ENCODE measurements at places on chromosomes 1 and 21.

DNA sequence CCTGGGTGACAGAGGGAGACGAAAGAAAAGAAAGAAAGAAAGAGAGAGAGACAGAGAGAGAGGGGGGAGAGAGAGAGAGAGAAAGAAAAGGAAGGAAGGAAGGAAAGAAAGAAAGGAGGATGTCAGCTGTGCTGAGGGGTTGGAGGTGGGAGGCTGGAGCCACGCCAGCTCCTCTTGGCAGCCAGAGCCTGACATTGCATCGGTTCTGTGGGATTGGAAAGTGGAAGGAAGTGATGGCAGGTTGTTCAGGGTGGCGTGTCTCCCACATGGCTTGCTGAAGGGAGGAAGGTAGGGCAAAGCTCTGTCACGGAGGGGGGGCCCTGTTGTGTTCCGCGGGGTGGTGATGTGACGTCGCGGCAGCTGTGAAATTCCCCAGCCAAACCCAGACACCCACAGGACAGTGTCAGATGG lies 30.7 kb downstream of the EIF2D start:
- no peak for DNase-seq

- DNase-seq: no peak
Observed at GRCh38 chr21:25870084-25870483, 135.3 kb downstream of the GABPA start.

DNA sequence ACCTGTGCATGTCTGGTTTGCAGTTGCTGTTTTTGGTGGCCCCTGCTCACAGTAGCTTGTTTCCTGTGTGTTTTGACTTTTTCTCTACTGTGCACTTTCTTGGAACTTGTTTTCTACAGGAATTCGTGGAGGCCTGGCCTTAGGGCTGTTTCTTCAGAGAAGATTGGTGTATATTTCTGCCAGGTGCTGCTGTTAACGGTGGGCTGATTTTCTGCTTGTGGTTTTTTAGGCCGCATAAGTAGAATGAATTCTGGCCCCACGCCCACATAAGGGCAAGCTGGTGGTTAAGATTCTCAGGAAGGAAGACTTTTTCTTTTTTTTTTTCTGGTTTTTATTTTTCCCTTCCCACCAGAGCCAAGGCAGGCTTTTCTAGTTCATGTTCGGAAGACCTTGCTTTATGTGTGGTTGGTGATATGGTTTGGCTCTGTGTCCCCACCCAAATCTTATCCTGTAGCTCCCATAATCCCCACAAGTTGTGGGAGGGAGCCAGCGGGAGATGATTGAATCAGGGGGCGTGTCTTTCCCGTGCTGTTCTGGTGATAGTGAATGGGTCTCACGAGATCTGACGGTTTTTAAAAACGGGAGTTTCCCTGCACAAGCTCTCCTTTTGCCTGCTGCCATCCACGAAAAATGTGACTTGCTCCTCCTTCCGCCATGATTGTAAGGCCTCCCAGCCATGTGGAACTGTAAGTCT lies 71.5 kb upstream of the DISP3 start:
- DNase-seq: no peak

DNA sequence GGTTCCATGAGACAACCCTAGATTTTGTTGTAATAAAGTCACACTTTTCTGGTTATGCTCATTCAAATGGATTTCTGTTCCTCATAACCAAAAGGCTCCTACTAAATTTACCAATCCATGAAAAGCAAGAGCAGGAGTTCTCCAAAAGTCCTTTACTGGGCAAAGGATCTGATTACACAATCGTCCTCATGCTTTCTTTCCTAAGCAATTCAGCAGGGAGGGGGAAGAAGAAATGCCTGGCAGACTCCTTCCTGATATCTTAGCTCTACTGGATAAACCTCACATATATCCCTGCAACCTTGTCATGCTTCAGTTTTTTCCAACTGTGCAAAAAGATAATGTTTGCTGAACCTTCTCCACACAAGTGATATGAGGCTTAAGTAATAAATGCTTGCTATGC lies 67.6 kb upstream of the GUCA2B start:
- peak; percentile 1 for DNase-seq

GRCh38 chr21:45532826-45533360 lies 9.3 kb downstream of the SLC19A1 start:
- DNase-seq: no peak

DNA sequence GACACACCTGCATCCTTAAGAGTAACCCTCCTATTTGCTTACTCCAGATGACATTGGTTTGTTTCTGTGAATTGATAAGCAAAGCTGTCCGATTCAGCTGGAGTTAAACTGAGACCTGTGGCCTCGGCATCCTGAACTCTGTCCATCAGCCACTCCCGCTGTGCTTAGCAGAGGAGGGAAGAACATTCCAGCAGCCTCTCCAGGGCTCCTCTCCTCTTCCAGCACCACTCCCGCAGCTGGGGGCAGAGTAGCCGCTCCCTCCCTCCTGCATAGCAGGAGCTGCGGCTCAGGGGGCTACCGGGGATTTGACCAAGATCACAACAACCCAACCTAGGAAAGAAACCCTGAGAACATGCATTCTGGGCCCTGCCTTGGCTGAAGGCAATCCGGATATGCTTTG lies 8.8 kb downstream of the LRRC38 start:
- no peak for DNase-seq

GRCh38 chr1:212690816-212691403 lies 8.7 kb downstream of the BATF3 start:
- DNase-seq: no peak

DNA sequence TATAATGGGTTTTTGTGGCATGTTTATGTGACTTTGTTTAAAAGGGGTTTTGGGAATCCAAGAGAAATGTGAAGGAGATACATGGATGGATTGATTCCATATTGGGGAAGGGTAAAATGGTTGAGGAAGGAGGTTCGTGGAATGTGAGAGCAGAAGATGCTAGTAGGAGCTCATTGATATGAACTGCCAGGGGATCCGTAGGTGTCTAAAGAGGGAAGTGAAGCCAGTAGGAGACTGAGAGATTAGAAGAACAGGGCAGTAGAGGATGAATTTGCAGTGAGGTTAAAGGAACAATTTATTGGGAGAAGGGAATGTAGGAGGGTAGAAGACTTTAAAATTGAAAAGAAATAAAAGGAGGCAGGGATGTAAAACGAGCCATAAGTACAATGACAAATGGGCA lies 252.6 kb downstream of the GPR52 start:
- no peak for DNase-seq

DNA sequence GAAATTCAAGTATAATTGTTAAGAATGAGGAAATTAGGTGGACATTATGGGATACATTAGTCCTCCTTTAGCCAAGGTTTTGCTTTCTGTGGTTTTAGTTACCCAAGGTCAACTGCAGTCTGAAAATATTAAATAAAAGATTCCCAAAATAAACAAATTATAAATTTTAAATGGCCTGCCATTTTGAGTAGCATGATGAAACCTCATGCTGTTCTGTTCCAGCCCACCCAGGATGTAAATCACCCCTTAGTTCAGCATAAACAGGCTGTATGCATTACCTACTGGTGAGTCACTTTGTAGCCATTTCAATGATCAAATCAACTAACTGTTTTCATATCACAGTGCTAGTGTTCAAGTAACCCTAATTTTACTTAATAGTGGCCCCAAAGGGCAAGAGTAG lies 132.5 kb upstream of the LYPLAL1 start:
- no peak for DNase-seq

DNA sequence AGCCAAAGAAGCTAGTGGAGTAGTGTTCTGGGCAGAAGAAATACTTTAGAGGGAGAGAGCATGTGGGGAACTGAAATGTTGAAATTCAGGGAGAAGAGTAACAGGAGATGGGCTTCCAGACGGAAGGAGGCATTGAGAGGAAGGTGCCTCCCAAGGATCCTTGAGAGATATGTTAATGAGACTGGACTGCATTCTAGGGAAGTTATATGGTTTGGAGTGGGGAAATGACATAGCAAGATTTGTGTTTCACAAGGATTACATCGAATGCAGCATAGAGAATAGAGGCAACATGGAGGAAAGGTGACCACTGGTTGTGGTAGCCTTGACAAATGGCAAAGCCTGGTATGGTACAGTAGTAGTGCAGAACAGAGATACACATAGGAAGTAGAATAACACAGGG lies 160.5 kb upstream of the HMCN1 start:
- no peak for DNase-seq
